GM06990 (cell line): ENCODE measurements at places on chromosomes 4 and X.
A peak's percentile ranks its signal among the peaks of the same experiment; 100 is the strongest.

- no peak for DNase-seq
Measured at GRCh38 chr4:110618581-110619462, 4.1 kb downstream of the PITX2 start.

GRCh38 chr4:35216636-35217035 lies 1027.7 kb downstream of the ARAP2 start:
- DNase-seq: no peak

DNA sequence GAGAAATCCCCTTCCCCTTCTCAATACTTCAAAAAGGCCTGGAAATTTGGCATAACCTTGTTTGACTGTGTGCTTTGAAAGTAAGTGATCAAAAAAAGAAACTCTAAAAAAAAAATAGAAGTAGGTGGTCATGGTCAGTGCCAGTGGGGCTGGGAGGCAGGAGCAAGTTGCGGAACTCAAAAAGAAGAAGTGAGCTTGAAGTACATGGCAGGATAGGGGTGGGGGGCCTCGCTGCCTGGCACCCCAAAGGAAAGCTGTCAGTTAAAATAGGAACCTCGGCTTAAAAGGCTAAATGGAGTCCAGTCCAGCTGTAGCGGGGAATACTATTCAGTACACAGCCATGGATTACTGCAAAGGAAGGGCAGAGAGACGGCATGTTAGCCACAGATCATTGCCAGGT lies 12.2 kb upstream of the NKRF start:
- no peak for DNase-seq

GRCh38 chrX:131830400-131831184 lies 192.5 kb upstream of the STK26 start:
- no peak for DNase-seq

DNA sequence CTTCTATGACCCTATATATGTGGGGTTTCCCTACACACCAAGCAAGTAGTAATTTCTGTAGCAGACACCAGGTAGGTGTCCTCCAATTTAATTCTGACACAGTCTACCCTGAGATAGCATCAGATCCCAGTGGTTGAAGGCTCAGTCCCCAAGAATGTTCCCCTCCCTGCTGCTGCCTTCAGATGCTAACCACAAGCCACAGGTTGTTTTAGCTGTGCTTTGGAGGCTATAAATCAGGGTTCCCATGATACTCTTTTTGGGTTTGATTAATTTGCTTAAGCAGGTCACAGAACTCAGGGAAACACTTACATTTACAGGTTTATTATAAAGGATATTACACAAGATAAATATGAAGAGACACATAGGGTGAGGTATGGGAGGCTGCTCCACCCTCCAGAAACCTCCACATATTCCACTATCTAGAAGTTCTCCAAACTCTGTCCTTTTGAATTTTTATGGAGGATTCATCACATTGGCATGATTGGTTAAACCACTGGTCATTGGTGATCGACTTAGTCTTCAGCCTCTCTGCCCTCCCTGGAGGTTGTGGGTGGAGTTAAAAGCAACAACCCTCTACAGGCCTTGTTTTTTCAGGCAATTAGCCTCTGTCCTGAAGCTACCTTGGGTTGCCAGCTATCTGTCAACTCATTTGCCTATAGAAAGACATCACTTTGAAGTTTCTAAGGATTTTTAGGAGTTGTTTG lies 50.8 kb downstream of the GRIA2 start:
- DNase-seq: no peak

DNA sequence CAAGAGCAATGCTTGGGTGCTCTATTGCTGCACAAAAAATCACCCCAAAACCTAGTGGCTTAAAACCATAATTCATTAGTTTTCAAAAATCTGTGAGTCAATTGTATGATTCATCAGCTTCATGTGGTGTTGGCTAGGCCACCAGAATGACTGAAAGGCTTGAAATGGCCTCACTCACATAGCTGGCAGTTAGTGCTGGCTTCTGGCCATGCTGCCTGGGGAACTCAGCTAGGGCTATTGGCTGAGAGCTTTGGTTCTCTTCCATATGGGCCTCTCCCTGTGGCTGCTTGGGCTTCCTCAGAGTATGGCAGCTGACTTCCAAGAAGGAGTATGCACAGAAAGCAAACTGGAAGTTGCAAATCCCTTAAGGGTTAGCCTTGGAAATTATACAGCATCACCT lies 3.1 kb upstream of the MTMR1 start:
- no peak for DNase-seq

- DNase-seq: no peak
Measured at GRCh38 chr4:177574446-177574845, 132.2 kb upstream of the AGA start.

DNA sequence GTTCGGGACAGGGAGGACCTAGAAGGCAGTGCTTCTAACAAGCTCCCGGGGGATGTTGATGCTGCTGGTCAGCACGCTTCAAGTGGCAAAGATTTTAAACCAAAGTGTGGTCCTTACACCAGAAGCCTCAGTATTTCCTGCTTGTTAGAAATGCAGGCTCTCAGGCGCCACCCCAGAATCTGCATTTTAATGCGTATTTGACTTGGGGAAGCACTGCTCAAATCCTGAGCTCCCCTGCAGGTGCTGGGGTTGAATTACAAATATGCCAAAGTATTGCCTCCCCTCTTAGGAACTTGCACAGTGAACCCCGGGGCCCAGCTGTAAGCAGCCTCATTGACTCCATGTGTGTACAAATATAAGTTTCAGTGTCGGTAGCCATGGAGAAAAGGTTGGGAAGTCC lies 70.8 kb upstream of the RAI2 start:
- DNase-seq: no peak

DNA sequence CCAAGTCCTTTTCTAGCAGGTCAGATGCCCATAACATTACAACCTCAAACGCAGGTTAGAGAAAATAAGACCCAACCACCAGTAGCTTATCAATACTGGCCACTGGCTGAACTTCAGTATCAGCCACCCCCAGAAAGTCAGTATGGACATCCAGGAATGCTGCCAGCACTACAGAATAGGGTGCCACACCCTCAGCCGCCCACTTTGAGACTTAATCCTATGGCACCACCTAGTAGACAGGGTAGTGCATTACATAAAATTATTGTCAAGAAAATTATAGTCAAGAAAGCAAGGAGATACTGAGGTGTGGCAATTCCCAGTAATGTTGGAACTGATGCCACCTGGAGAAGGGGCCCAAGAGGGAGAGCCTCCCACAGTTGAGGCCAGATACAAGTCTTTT lies 19.9 kb upstream of the TRIM61 start:
- no peak for DNase-seq

GRCh38 chr4:142440093-142440492 lies 406.0 kb downstream of the INPP4B start:
- DNase-seq: no peak

GRCh38 chr4:123102897-123103471 lies 180.6 kb upstream of the NUDT6 start:
- no peak for DNase-seq

GRCh38 chr4:114265342-114265741 lies 285.9 kb upstream of the ARSJ start:
- DNase-seq: no peak

- no peak for DNase-seq
Measured at GRCh38 chr4:4666693-4667621, 125.1 kb upstream of the STX18 start.

DNA sequence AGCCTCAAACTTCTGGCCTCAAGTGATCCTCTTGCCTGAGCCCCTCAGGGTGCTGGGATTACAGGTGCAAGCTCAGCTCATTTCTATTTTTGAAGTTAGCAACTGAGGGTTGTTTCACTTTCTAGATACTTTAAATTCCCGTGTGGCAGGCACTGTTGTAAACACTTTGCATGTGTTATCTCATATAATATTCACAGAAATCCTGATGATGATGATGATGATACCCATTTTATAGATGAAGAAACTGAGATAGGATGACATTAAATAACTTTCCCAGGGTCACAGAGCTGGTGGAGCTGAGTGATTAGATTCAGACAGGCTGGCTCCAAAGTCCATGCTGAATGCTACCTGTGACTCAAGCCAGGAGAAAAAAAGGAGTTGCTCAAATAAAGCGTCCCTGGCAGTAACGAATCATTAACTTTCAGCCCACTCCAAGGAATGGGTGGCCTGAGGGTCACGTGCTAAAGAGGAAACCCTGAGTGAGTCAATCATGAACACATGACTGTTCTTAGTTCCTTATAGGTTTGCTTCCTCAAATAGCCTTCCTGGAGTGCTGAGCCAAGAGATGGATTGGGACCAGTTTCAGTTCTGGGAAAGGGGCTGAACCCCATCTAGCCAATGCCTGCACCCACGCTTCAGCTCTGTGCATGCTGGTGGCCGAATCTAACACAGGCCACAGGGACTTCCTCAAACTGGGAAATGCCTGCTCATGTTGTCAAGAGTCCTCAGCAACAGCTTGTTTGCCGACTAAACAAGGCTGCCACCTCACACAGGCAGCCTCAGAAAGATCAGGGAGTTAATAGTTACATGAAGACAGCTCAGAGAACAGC lies 52.8 kb downstream of the RBM47 start:
- peak; percentile 75 for DNase-seq

GRCh38 chr4:76354517-76355473 lies 48.3 kb downstream of the STBD1 start:
- DNase-seq: no peak
